ENCODE measurements at places on chromosomes 3 and 15. TPM values are rescaled to one million over a fixed set of nuclear protein-coding genes. Genes with fewer than 3 reads are reported as not detected.

DNA sequence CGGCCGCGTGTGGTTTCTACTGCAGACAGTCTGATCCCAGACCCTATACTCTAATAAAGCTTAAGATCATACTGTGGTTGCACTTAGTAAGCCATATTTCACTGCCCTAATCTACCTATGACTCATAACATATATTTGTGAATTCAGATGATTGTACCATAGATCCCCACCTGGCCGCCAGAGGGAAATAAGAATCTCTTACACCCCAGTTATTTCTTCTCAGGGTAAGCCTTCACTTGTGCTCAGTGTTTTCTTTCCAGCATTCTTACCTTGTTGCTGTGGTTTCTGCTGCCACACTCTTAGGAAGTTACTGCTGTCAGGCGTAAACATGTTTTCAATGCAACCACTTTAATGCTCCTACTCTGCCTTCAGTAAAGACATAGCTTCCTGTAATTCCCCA, 105.9 kb downstream of the B3GALNT1 start:
- DNase-seq, result no peak
- H3K36me3 ChIP-seq, result no peaks in the 10 kb centered on the region
- H3K27me3 ChIP-seq, result no peaks in the 10 kb centered on the region
- no peak overlapping the region for H3K4me3 ChIP-seq
- H3K4me1 ChIP-seq, result no peaks in the 10 kb centered on the region
- H3K27ac ChIP-seq, result no peak overlapping the region

DNA sequence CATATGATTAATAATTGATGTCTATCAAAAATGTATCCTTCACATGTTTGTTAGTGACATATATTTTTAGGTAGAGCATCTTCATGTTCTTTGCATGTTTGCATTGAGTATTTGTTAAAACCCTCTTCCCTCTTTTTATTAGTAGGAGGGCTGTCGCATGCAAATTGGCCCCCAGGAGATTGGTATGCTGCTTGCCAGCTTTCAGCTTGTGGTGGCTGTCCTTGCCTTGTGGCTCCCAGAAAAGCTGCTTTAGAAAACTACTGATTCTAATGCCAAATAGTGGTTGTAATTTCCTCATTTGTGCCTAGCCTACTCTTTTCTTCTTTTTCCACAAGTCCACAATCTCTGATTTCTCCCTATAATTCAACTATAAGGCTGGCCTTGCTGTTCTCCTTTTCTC, 886.8 kb downstream of the VGLL3 start:
- H3K36me3 ChIP-seq, result no peaks in the 10 kb centered on the region
- H3K27ac ChIP-seq, result no peak overlapping the region
- no peak for DNase-seq
- no peaks in the 10 kb centered on the region for H3K4me1 ChIP-seq
- H3K4me3 ChIP-seq, result no peak overlapping the region
- H3K27me3 ChIP-seq, result no peaks in the 10 kb centered on the region

DNA sequence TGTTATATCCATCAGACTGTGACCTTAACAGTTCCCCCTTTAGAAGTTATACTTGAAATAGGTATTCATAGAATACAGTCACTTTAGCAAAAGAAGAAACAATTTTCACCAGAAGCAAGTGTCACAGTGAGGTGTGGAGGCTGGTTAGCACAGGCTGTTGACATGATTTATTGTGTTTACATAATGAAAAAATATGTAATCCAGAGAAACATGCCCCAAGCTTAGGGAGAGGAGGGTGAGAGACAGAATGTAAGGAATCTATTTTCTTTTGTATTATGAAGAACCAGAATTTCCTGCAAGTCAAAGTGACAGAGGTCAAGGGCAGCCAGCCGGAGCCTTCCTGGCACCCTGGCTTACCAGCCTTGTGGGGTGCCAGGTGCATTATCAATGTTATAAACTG, 4.0 kb downstream of the IL12A start:
- no peak overlapping the region for H3K4me3 ChIP-seq
- DNase-seq, result no peak
- no peak overlapping the region for H3K27ac ChIP-seq
- no peaks in the 10 kb centered on the region for H3K27me3 ChIP-seq

- no peak overlapping the region for H3K4me3 ChIP-seq
- H3K4me1 ChIP-seq, result no peaks in the 10 kb centered on the region
- no peak overlapping the region for H3K27ac ChIP-seq
- H3K27me3 ChIP-seq, result no peaks in the 10 kb centered on the region
- peaks cover 26% of the 10 kb centered on the region for H3K36me3 ChIP-seq
- DNase-seq, result peak; percentile 46
Observed at GRCh38 chr15:72342385-72342784, 22.4 kb upstream of the CELF6 start.

Gene MYH15
- total RNA-seq, result 0.44 TPM
